Activated CD4-positive, alpha-beta T cell treated with anti-CD3 and anti-CD28 coated beads for 4 hours (primary cell): ENCODE measurements at places on chromosomes 13 and 19.

DNA sequence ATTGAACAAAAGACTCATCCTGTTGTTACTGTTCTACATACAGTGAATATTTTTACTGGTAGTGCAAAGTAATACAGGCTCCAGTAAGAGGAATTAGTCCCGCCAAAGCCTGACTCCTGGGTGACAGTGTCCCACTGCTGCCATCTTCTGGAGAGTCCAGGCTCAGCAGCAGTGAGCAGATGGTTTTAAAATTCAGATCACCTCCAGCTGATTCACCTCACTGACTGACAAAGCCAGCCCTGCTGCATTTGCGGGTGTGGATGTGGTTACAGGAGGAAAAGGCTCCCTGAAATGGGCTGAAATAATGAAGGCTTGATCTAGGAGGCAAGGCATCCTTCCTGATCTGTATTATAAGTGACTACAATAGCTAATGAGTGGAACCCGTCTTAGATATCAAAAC lies 18.3 kb downstream of the PABPC3 start:
- DNase-seq = peak; percentile 42

DNA sequence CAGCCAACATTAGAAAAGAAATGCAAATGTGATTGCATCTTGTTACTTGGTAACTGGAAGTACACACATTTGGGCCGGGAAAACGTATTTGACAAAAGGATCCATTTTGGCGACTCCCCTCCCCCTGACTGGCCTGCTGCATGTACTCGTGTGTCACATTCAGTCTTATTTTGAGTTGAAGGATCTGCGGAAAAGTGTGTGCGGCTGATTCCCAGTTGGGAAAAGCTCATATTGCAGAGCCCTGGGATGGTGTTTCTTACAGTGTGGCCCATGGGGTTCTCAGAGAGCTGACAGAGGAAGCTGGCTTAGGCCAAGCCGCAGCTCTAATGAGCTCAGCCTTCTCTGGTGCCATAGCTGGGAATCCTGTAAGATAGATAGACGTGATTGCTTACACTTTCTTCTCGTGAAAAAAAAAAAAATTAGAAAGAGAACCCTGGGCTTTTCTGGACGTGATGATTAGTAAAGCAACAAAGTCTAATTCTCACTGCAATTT lies 170.3 kb upstream of the ARGLU1 start:
- DNase-seq = no peak

GRCh38 chr19:20333508-20333907 lies 166.5 kb downstream of the ZNF486 start:
- DNase-seq = no peak

DNA sequence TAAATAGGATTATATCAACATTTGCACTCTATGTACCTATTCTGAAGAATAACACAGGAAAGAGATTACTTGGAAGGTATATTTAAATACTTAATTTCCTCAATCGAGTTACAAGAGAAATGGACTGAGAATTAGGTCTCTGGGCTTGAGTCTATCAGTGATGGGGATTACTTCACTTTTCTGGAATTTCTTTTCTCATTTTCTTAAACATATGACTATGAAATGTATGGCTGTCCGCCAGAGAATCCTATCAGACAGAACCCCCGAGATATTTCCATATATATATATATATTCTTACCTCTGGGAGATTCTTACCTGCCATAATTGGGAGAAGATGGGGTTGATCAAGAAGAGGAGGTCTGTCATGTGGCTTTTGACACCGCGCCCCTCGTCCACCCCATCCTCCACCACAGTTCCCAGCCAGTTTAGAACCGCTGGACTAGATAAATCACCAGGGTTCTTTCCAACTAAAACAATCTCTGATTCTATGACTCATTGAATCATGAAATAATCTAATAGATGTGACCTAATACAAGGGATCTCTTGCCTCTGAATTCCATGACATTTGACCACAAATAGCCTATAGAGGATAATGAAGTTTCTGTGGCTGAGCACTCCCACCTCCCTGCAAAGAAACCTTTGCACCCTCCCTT lies 231.3 kb downstream of the TBC1D4 start:
- DNase-seq = no peak

DNA sequence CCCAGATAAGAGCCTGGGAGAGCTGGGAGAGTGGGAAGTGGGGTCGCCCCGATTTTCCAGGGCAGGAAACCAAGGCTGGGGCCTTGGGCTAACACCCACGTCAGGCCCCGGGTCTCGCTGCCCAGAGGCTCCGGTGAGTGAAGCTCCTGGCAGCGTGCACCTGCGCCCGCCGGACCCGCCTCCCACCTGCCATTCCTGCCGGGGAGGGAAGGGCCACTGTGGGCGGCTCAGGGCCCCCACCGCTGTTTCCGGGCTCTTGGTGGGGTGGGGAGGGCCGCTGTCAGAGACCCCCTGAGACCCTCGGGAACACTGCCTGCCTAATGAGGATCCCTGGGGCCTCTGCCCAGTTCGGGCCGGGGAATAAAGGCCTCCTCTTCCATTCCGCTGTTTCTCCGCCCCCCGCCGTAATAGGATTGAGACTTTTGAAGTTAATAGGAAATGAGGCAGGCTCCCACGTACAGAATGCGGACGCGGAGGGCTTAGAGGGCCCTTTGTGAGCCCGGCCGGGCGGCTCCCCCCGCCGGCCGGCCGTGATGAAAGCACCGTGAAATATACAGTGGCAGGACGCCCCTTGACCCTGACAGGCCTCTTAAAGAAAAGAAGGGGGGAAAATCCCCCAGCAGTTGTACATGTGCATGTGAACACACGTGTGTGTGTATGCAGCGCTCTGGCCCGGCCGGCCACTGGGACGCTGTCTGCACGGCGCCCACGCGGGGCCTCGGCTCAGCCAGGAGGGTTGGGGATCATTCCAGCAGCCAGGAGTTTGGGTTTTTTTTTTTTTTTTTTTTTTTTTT lies 33.2 kb downstream of the EFNA2 start:
- no peak for DNase-seq

GRCh38 chr13:98613591-98613990 lies 36.7 kb upstream of the STK24 start:
- no peak for DNase-seq
